ENCODE measurements at places on chromosomes 5 and 9. TPM values are rescaled to one million over a fixed set of nuclear protein-coding genes. Genes with fewer than 3 reads are reported as not detected.

- DNase-seq, result no peak
Observed at GRCh38 chr5:174454464-174454863, 269.9 kb upstream of the MSX2 start.

DNA sequence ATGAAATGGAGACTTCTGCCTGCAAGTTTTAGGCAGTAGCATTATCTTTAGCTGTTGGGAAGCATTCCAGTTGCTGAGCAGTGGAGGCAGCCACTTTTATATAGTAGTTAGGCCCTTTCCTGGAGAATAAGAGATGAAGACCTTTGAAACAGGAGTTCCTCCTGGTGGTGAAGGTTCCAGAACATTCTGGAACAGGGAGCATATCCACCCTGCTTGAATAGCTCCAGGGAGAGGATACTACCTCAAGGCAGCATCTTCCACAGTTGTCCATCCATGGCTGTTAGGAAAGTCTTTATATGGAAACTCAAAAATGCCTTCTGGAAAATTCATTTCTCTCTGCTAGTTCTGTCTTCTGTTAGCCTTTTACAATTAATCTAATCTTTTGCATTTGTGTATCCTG is 3.0 kb downstream of the ASPN start:
- no peak for DNase-seq

DNA sequence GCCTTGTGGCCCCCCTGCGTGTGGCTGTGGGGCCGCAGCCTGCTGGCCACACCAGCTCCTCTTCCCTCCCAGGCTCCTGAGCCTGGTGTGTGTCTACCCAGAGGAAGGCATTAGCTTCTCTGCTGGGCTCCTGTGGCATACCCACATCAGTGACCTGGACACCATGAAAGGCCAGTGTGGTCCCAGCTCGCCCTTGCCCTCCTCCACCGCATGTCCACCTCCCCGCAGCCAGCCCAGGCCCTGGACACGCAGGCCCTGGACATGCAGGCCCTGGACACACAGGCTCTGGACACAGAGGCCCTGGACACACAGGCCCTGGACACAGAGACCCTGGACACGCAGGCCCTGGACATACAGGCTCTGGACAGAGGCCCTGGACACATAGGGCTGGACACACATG is 153.4 kb upstream of the PPP1R26 start:
- no peak for DNase-seq

ANXA2R gene
- total RNA-seq, result 7.9 TPM

GRCh38 chr9:108186642-108187395 is 669.0 kb downstream of the ACTL7B start:
- no peak for DNase-seq

GRCh38 chr5:142587354-142587965 is 98.4 kb downstream of the FGF1 start:
- no peak for DNase-seq
